Placental pericyte (primary cell): ENCODE measurements at places on chromosomes 16 and 17. TPM values are rescaled to one million over a fixed set of nuclear protein-coding genes. Genes with fewer than 3 reads are reported as not detected.

TM4SF5 gene
- not detected in 2 replicates for total RNA-seq

PLD2 gene
- 16.0 and 18.3 TPM in 2 replicates for total RNA-seq

EMP2 gene
- 3.1 and 27.1 TPM in 2 replicates for total RNA-seq

GOSR1 gene
- total RNA-seq, result 31.2 and 31.7 TPM in 2 replicates

TBC1D3K gene
- not detected in 2 replicates for total RNA-seq

ITGA2B gene
- total RNA-seq, result under 0.01 and 0.66 TPM in 2 replicates

CRYBA1 gene
- not detected in 2 replicates for total RNA-seq

CHRNE gene
- total RNA-seq, result 0.14 and 0.44 TPM in 2 replicates

CAMKK1 gene
- total RNA-seq, result 4.6 and 5.7 TPM in 2 replicates

CBFA2T3 gene
- not detected in 2 replicates for total RNA-seq

SLC35G6 gene
- total RNA-seq, result not detected in 2 replicates

BICDL2 gene
- total RNA-seq, result under 0.01 TPM in 1 of 2 replicates, not detected in the other

DBNDD1 gene
- total RNA-seq, result 0.72 and 0.88 TPM in 2 replicates

NKD1 gene
- total RNA-seq, result 0.14 TPM in 1 of 2 replicates, not detected in the other

OR1A1 gene
- not detected in 2 replicates for total RNA-seq

TP53TG3 gene
- total RNA-seq, result 1.0 TPM in 1 of 2 replicates, not detected in the other

KRTAP4-3 gene
- total RNA-seq, result not detected in 2 replicates

MIEF2 gene
- 10.9 and 27.8 TPM in 2 replicates for total RNA-seq

SULT1A2 gene
- 0.44 TPM in 1 of 2 replicates, not detected in the other for total RNA-seq

GGNBP2 gene
- total RNA-seq, result 67.6 and 72.2 TPM in 2 replicates

MILR1 gene
- total RNA-seq, result 10.7 and 21.6 TPM in 2 replicates

CCL1 gene
- not detected in 2 replicates for total RNA-seq
